ENCODE measurements at places on chromosomes 2 and 18.

DNA sequence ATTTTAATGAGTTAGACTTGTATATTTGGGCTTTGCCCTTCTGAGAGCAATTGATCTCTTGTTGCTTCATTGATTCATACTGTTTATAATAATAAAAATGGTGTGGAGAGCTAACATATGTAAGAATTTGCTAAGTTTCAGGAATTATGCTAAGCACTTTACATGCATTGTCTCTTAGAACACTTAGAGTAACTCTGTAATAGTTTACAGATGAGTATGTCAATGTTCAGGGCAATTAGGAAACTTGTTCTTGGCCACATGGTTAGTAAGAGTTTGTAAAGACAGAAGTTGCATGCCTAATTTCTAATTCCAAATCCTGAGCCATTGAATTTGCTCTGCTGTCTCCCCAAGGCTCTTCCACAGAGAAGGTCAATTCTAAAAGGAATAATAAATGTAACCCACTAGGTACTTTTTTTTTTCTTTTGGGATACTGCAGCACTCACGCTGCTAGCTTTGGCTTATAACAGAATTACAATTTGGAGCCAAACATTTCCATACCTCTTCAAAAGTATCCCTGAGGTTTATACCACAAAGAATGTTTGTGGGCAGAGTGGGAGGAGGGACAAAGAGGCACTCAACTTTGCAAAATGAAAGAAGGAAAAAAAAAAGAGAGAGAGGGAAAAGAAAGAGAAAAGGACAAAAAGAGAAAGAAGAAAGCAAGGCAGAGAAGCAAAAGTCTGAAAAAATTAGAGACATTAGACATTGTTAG, 232.4 kb downstream of the CALCRL start:
- DNase-seq, result no peak

DNA sequence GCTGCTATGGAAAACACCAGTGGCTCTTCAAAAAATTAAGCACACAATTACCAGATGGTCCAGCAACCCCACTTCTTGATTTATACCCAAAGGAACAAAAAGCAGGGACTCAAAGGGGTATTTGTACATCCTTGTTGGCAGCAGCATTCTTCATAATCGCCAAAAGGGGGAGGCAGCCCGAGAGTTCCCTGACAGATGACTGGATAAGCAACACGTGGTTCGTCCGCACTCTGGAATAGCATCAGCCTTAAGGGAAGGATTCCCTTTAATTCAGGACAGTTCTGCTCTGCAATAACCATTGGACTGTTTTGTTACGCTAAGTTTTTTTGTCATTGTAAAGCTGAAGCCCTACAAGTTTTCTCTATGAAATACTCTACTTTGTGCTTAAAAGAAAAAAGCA, 76.7 kb upstream of the TWIST2 start:
- DNase-seq, result no peak

DNA sequence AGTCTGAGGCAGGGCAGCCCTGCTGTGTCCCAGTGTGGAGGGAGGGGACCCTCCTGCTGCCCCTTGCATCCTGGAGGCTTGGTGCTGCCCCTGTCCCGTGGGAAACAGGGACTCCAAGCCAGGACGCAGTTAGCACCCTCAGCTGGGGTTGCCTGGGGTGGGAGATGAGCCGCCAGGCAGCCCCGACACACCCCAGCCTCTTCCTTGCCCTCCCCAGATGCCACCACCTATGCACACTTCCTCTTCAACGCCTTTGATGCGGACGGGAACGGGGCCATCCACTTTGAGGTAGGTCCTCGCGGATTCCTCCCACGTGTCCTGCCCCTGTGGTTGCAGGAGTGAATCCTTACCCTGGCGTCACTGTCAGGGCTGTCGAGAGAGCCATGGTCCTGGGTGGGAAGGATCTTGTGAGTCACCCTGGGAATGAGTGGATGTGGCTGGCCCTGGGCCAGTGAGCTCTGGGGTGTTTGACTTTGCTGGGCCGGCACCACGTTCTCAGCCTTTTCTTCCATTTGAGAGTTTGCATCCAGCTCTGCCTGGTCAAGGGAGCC, 27.5 kb upstream of the FAHD2A start:
- no peak for DNase-seq

- no peak for DNase-seq
These were observed 16.6 kb downstream of the THAP4 start for GRCh38 chr2:241620419-241620769.

- no peak for DNase-seq
These were observed 19.3 kb upstream of the FZD7 start for GRCh38 chr2:202014318-202014717.

GRCh38 chr18:46310675-46311345, 206.6 kb downstream of the HAUS1 start:
- no peak for DNase-seq

DNA sequence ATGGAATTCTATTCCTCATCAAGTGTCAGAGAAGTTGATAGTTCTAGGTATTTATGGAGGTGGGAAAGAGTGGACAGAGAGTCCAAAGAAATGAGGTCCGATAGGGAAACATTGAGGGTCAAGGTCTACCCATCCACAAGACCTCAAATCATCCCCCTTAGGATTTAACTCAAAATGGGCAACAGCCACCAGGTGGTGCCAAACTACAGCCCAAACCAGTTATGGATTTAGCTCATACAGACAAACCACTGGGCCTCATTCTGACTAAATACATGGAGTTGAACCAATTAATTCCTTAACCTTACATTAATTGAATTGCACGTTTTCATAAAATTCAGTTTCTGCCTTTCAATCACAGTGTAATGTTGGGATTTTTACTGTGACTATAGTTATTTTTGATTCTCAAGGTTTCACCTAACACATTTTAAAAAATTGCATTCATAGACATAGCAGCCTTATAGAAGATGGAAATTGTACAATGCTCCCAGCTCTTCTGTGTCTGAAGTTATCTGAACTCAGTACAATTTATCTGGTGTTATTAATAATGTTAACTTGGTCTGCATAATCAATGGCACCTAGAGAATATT, 98.2 kb upstream of the HNMT start:
- peak; percentile 62 for DNase-seq

GRCh38 chr2:45963816-45964215, 312.3 kb downstream of the PRKCE start:
- no peak for DNase-seq

DNA sequence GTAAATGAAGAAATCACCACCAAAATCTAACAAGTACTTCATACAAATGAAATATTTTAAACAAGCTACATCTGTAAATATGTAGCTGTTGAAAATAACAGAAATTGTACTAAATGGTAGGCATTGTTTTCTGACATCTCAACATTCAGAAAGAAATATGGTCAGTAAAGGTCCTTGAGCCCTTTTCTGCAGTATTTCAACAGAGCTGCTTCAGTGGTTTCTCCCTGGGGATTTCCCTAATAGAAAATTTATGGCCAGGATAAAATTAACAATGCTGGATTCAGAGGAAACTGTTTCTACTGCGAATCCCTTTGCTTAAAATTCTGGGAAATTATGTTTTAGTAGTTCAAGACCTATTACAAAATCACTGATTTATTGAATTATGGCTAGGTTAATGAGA, 256.6 kb downstream of the PIEZO2 start:
- no peak for DNase-seq

- no peak for DNase-seq
These were observed 34.8 kb downstream of the COL5A2 start for GRCh38 chr2:189144700-189145211.

DNA sequence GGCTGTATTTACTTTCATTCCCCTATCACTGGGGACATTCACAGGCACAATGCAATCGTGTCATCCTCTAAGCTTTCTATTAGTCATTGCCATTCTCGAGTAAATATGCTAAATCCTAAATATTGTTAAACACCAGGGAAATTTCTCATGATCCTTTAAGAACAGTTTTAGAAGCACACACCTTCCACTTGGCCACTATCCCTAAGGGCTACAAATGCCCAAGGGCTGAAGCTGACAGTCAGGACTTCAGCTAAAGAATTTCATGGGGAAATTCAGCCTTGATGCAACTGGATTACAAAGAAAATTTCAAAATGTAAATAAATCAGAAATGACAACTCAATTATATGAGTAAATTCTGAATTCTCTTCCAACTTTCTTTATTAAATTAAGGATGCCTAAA, 163.1 kb upstream of the PID1 start:
- no peak for DNase-seq

DNA sequence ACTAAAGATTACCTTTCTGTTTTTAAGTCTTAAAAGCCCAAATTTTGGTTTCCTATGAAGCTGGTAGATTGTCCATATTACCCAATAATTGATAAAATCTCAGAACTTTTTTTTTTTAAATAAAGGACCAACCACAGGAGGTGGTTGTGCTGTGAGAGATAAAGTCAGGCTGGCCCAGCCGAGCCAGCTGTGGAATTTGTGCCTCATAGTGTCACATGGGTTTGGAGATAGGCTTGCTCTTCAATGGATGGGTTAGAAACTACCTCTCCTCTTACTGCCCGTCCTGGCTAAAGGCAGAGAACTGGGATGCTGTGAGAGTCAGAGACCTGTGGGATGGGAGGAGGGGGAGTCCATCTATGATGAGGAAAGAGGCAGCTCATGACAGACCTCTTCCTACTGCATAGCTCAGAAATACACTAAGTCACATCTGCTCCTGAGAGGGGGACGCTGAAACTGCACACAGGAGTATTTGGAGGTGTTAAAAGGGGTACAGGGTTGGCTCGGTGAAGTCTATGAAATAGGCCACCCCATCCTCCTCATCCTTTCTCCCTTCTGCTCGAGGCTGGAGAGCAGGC, 99.7 kb upstream of the MGAT4A start:
- no peak for DNase-seq

GRCh38 chr2:33528441-33528950, 52.0 kb downstream of the RASGRP3 start:
- no peak for DNase-seq

DNA sequence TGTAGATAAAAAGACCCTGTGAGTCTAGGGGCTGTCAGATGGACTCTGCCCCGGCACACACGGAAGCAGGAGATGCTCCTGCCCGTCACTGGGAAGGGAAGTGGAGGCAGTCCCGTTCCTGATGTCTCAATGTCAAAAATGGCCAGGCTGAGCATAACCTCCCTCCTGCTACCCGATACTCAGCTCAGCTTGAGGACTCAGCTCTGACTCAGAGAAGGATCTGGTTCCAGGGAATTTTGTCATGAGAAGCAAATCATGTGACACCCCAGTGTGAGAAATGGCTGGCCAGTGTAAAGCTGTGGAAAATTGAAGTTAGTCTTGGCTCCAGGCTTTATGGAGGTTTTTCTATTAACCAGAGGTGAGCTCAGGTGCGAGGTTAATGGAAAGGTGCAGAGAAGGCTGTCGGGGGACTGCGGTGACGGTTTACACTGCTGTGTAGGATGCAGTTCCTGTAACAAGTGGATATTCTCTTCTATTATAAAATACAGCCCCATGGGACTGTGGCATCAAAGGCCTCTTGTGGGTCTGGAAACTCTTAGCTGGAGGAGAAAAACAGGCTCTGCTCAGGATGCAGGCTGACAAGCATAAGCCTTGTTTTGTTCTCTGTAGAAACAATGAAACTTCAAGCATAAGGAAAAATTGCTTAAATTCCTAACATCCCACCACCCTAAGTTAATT, 24.7 kb upstream of the AGAP1 start:
- peak; percentile 16 for DNase-seq

DNA sequence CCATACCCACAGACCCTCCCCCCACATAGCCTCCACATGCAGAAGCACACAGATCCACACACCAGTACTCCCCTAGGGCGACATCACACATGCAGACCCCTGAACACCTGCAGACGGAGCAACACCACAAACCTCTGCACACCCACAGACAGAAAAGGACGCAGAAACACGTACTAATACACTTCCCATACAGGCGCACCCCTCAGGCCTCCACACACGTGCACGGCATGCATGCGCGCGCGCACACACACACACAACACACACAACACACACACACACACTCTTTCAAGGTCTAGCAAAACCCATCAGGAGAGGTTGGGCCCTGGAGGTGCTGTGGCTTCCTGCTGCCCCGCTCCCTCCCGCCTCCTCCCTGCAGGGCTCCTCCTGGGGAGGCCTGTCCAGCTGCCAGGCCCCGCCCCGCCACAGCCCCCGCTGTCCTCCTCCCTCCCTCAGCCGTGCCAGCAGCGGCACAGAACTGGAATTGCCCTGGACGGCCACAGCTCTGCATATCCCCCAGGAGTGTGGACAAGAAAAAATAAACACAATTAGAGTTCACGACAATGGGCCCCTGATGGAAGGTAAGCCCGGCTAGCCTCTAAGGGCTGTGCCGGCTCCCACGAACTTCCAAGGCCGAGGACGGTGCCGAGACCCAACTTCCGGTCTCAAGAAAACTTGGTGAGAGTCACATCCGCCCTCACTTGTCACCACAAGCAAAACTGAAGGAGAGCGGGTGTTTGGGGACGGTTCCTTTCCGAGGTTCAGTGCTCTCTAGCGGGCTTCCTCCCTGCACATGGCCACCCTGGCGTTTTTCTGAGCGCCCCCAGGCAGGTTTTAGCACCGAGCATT, 6.8 kb downstream of the ZFP36L2 start:
- peak; percentile 69 for DNase-seq

GRCh38 chr2:201798252-201798913, 8.0 kb upstream of the CDK15 start:
- no peak for DNase-seq

DNA sequence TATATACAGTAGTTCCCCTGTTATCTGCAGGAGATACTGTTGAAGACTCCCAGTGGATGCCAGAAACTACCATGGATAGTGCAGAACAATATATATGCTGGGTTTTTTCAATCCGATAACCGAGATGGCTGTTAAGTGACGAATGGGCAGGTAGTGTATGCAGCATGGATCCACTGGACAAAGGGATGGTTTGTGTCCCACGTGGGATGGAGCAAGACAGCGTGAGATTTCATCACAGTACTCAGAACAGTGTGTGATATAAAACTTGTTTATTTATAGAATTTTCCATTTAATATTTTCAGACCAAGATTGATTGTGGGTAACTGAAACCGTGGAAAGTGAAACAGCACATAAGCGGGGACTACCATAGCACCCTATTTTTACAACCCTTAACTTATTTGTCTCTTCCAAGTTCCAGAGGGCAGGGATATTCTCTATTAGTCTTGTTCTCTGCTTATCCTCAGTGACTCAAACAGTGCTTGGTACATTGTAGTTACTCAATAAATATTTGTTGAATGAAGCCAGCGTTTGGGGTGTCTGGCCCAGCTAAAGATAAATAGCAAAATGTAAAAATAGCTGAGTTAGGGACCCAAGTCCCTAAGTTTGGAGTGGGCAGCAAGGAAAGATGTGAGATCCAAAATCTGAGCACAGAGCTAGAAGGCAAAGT, 50.0 kb downstream of the RHBDD1 start:
- DNase-seq, result no peak

GRCh38 chr2:70790136-70790828, at the start of gene FIGLA:
Gene FIGLA (minus strand): TSS chr2:70790643. CDS start chr2:70790638, 5 bp downstream.
- DNase-seq, result no peak

- no peak for DNase-seq
These were observed 93.9 kb upstream of the AGAP1 start for GRCh38 chr2:235399895-235400294.

DNA sequence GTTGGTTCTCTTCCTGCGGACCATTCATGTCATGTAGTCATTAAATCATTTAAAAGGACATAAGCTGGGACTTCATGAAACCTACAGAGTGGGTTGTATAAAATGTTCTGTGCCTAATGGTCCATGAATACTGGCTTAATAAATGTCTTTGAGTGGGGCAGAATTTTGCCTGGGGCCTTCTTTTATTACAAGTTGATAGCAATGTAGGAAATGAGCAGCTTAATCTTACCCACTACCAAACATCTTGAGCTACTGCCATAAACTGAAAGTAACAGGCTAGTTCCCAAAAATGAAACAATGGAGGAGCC, 130.9 kb downstream of the TMEM17 start:
- DNase-seq, result peak; percentile 21

All from NCI-H2081 (cell line).